ENCODE measurements at places on chromosomes 3 and 15.

GRCh38 chr15:93613386-93613785 is 524.4 kb upstream of the RGMA start:
- no peak for DNase-seq

DNA sequence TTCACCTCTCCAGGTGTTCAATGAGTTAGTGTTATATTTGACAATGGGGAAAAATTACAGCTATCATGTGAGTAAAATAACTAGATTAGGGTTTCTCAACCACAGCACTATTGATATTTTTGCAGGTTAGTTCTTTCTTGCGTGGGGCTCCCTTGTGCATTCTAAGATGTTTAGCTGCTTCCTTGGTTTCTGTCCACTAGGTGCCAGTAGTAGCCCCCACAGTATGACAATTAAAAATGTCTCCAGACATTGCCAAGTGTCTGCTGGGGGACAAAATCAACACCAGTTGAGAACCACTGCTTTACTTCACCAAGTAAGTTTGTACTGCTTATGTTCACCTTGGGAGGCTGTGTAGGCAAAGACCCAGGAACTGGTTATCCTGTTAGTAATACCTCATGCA is 618.7 kb downstream of the EDEM1 start:
- peak; percentile 2 for DNase-seq

DNA sequence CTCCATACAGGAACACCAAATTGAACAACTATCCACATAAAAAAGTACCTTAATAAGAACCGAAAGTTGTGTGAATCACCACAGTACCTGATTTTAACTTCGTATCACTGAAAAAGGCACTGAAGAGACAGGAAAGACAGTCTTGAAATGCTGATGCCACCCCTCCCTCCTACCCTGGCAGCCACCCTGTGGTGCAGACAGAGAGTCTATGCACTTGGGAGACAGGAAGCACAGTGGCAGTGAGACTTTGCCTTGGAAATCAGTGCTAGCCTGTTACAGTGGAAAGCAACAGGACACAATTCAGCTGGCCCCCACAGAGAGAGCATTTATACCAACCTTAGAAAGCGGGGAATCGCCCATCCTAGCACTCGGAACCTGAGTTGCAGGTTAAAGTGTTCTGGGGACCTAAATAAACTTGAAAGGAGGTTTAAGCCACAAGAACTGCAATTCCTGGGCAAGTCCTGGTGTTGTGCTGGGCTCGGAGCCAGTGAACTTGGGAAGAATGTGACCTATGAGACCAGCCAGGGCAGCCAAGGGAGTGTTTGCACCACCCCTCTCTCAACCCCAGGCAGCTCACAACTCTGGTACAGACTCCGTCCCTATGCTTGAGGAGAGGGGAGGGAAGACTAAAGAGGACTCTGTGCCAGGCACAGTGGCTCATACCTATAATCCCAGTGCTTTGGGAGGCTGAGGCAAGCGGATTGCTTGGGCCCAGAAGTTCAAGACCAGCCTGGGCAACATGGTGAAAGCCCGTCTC is 240.1 kb downstream of the ISL2 start:
- DNase-seq = peak; percentile 55

GRCh38 chr3:52404391-52404790 is 40.5 kb downstream of the SEMA3G start:
- DNase-seq = no peak

DNA sequence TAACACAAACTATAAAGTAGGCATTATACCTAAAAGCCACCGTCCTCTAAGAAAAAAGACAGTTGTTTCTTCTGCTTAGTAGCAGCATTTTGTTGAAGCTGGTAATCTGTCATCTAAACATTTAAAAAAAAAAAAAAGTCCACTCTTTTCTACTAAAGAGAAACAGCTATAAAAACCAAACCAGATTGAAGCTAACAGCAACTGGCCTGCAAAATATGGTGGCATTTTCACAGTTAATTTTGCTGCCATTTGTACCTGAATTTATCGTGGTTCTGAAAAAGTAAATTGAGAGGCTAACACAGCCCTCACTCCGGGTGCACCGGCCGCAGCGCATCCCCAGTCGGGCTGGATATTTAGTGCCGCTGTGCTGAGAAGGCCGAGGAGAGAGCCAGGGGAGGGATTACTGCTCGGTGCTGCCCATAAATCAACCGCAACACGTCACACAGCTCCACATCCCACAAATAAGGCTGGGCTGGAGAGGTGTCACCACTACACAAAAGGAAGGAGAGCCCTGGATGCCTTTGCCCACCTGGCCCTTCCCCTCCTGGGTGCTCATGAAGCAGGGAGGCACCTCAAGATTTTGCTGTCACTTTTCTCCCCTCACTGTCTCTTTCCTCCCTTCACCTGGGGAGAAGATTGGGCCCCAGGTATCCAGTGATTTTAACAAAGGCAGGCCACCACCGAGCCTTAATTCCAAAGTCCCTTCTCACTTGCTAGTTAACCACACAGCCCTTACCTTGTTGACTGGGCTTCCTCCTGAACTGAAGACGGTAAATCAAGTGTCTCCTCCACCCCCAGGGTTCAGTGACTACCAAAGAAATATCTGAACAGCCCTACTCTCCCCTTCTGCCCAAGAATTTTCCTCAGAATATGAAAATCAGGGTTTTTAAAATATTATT is 44.4 kb downstream of the MECOM start:
- DNase-seq = no peak

DNA sequence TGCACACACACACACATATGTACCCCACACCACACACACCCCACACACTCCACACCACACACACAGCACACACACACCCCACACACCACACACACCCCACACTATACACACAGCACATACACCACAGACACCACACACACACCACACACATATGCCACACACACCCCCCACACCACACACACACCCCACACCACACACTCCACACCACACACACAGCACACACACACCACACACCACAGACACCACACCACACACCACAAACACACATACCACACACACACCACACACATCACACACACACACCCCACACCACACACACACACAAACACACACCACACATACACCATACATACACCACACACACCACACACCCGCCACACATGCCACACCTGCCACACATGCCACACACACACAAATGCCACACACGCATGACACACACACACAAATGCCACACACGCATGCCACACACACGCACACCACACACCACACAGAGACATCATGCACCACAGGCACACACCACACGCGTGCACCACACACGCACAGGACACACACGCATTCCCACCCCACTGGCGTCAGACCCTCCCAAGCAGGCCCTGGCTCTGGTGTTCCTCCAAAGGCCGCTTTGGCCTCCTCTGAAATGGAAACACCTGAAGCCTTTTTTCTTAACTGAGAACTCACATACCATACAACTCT is 15.7 kb downstream of the CHST13 start:
- DNase-seq = no peak

GRCh38 chr3:128197855-128198254 is 44.6 kb downstream of the EEFSEC start:
- DNase-seq = no peak

DNA sequence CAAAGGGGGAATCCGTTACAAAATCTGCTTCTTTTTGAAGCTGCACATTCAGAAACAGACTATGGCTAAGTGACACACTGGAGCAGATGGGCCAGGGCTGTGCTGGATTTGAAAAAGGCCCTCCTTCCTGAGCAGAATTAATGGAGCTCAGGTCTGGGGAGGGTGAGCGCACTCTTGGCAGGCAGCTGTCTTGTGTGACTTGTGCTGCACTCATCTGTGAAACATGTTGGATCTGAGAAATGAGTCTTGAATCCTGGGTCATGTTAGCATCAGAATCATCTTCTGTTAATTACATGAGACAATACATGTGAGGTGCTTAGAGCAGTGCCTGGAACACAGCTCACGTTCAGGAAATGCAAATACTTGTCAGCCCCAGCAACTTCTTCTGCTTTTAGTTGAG is 219.6 kb downstream of the THSD4 start:
- DNase-seq = no peak

DNA sequence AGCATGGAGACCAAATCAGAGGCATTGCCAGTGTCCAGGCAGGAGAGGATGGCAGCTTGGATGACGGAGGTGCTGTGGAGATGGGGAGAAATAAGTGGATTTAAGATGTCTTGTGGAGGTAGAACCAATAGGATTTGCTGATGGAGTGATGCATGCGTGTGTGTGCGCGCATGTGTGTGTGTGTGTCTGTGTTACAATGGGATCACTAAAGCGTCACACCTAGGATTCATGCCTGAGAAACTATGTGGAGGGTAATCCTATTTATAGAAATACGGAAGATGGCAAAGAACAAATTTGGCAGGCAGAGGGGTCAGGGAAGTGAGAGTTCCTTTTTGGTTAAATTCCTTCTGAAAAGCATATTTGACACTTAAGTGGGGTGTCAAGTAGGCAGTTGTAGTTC is 64.8 kb upstream of the ARL8B start:
- no peak for DNase-seq

DNA sequence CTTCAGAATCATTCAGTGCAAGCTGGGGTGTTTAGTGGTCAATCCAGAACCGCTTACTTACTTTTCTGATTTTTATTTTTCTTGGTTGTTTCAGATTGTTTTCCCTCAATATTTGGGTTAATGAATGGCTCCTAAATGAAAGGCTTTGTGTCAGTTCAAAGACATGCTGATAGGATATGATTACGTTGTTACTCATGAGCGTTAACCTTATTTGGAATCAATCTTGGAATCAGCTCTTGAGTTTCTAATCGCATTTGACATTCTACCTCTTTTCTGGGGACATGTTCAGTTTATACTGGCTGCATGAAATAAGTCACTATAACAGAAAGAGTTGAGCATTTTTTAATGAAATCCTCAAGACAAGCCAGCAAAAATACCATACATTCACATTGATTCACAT is 50.2 kb downstream of the ATP11B start:
- no peak for DNase-seq

DNA sequence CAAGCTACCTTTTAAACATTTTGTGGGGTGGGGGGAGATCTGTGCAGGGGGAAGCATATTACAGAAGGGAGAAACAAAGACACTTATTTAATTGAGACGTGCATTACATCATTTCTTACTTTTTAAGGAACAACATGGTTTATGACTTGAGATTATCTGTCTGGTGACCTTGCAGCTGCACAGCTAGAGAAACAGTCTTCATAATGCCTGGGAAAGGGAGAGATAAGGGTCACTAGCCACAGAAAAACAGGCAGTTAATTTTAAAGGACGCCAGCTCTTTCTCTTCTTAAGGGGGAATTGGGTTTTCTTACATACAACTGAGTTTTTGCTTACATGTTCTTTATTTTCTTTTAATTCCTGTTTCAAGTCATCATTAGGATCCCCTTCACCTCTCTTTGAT is 147.9 kb downstream of the SST start:
- no peak for DNase-seq

GRCh38 chr3:165696496-165696895 is 140.7 kb downstream of the BCHE start:
- no peak for DNase-seq

GRCh38 chr3:111471831-111472230 is 70.2 kb upstream of the CD96 start:
- DNase-seq = no peak

- no peak for DNase-seq
Measured at GRCh38 chr3:20028905-20029331, 11.3 kb upstream of the KAT2B start.

DNA sequence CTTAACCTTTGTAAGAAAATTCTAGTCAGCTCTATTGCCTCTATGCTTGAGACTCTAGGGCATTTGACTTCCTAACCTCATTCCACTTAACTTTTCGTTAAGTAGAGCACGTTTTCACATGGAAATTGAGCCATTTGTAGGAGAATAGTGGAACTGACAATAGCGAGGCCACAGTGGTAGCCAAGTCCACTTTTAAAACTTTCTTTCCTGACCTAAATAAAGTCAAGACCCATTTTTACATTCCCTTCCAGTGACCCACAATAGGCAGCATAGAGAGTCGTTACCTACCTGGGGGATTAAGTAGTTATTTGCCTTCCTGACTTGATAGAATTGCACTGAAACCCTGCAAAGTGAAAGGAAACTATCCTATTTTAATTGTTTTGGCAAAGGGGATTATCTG is 386.0 kb upstream of the NECTIN3 start:
- no peak for DNase-seq

GRCh38 chr15:70027518-70027917 is 70.2 kb downstream of the TLE3 start:
- no peak for DNase-seq

GRCh38 chr3:133606902-133607301 is 33.4 kb downstream of the CDV3 start:
- no peak for DNase-seq

DNA sequence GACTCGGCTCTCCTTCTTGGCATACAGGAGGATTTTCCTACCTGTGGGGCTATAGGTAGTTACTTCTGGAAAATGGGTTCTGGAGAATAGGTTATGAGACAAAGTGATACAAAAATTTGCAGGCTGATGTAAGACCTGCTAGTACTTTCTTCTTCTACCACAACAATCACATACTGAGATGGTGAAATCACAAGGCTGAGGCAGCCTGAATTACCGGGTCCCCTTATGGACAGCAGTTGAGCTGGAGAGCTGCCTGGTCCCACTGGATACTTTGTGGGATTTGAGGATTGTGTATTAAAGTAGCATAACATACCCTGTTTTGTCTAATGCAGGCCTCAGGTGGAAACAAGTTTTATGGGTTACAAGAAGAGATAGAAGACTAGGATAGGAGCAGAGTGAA is 86.5 kb upstream of the FAM98B start:
- no peak for DNase-seq

GRCh38 chr3:58184309-58184981 is 26.3 kb downstream of the DNASE1L3 start:
- no peak for DNase-seq

DNA sequence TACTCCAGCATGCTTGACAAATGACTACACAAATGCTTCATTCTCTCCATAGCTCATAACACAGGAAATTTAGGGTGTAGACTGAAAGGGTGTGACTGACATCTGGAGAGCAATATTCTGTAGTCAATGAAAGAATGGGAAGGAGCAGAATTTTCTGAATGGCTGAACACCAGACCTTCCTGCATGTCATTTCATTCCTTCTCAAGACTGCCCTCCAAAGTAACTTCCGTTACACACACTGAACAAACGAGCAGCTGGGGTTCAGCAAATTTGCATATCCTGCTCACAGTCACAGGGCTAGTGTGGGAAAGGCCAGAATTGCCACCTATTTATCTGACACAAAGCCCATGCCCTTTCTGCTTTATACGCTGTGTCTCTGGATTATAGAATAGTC is 325.0 kb upstream of the CFAP20DC start:
- DNase-seq = peak; percentile 59

GRCh38 chr3:110198717-110199587 is 861.6 kb upstream of the DPPA4 start:
- no peak for DNase-seq

GRCh38 chr3:38566215-38566528 is 70.0 kb downstream of the EXOG start:
- no peak for DNase-seq

- peak; percentile 85 for DNase-seq
Measured at GRCh38 chr15:101242160-101242998, 9.5 kb downstream of the CHSY1 start.

GRCh38 chr3:104286645-104287044 is 1080.1 kb upstream of the ALCAM start:
- no peak for DNase-seq

GRCh38 chr3:58837141-58837843 is 170.7 kb upstream of the FAM3D start:
- no peak for DNase-seq

- DNase-seq = no peak
Measured at GRCh38 chr3:114157321-114157720, 21.5 kb downstream of the DRD3 start.

Measured in activated CD4-positive, alpha-beta T cell treated with anti-CD3 and anti-CD28 coated beads, Interleukin-2, Interleukin-6, amounts not matched to agents 100 ng/mL and 50 ng/mL, durations not matched to agents 16 hours and 8 hours (primary cell).